NCI-H226 (cell line): ENCODE measurements at places on chromosomes 6 and 20.

GRCh38 chr6:159935065-159935464 lies 33.8 kb upstream of the IGF2R start:
- DNase-seq = peak; percentile 42

DNA sequence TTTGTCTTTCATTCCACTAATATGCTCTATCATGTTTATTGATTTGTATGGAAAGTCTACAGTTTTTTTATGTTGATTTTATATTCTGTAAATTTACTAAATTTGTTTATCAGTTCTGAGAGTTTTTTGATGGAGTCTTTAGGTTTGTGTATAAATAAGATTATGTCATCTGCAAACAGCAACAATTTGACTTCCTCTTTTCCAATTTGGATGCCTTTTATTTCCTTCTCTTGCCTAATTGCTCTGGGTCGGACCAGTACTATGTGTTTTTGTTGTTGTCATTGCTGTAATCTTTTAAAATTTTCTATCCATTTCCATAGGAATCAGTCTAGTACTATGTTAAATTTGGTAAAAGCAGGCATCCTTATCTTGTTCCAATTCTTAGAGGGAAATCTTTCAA lies 31.5 kb upstream of the POLR1H start:
- DNase-seq = no peak

- no peak for DNase-seq
Measured at GRCh38 chr6:53439556-53439955, 90.8 kb upstream of the ELOVL5 start.

DNA sequence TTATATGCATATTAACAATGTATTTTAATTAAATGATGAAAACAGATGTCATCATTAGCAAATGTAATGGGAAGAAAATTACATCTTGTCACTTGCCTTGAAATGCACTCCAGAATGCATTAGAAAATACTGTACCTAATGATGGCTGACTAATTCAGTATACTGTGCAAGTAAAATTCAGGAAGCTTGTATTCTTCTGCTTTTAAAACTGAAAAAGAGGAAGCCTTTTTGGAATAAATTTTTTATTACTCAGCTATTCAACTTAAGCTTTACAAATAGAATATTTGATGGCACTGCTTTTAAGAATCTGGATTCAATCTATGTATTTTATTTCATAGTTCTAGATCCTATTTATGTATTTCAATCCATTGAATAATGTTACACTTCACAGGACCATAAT lies 195.5 kb downstream of the RIMS1 start:
- DNase-seq = no peak

DNA sequence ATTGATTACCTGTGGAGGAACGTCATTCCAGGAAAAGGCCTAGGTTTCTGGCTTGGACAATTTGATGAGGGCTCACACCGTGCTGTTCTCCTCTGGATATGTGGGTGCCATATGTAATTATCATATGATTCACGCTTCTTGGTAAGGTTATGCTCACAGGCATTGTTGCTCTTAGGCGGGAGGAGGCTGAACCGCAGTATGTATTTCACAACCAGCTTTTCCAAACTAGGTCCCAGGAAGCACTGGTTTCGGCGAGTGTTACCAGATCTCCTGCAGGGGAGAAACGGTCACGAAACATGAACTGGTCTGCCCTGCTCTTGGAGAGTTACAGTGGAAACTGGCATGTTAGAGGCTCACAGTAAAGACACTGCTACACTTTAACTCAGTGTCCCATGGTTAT lies 793 bp upstream of the FAM50B start:
- DNase-seq = no peak

- DNase-seq = no peak
Measured at GRCh38 chr6:75794954-75795739, 46.1 kb downstream of the MYO6 start.

GRCh38 chr6:36544228-36544627 lies 3.1 kb downstream of the STK38 start:
- no peak for DNase-seq

DNA sequence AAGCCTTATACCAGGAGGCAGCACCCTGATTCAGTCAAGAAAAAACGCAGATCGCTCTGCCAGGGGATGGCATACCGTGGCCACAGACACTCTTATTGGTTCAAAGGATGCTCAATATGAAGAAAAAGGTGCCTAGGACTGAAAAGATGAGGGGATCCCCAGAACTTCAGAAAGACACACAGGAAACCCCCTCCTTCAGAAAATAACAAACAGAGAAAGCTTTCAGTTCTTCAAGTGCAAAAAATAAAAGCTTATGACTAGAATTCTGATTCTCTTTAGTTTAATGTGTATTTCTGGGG lies 17.7 kb upstream of the MYB start:
- DNase-seq = no peak

- no peak for DNase-seq
Measured at GRCh38 chr20:59774204-59774641, 159.2 kb downstream of the SYCP2 start.

DNA sequence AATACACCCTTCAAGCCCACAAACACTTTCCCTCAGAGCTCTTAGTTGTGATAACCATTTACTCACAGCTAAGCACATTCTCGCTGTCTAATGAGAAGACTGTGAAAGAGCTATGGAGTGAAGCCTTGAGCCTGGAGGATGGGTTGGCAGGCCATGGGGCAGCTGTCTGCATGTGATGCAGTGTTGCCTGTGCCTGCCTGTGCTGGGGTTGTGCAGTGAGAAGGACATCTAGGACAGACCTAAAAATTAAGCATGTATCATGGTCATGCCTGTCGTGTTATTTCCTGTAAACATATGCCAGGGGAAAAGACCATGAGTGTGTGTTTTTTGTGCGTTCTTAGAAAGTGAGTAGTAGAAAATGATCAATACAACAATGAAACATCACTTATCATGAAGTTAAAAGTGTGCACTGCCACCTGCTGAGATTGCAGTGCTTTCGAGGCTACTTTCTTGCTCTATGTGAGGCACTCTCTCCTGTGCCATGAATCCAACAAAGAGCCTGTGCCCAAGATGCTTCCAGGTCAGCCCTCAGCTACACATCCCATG lies 8.1 kb upstream of the ZC3H12D start:
- no peak for DNase-seq

- no peak for DNase-seq
Measured at GRCh38 chr6:109051301-109052017, 43.2 kb downstream of the SESN1 start.

DNA sequence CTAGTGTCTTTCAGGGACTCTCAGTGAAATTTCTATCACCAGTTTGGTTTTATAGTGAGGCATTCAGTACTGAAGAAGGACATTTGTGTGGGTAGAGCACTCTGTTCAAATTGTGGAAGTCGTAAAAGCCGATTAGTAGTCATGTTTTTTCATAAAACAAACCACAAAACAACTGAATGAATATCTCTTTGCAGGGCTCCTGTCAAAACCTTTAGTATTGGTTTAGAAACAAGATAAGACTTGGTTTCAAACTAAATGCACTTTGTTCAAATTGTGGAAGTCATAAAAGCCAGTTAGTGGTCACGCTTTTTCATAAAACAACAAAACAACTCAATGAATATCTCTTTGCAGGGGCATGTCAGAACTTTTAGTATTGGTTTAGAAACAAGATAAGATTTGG lies 23.8 kb downstream of the ADGRF4 start:
- DNase-seq = no peak

- no peak for DNase-seq
Measured at GRCh38 chr20:9363673-9364072, 150.7 kb upstream of the LAMP5 start.
